ENCODE measurements at places on chromosomes 11 and 22. TPM values are rescaled to one million over a fixed set of nuclear protein-coding genes. Genes with fewer than 3 reads are reported as not detected.
A peak's percentile ranks its signal among the peaks of the same experiment; 100 is the strongest.

- no peak overlapping the region for H3K4me3 ChIP-seq
- H3K36me3 ChIP-seq = no peaks in the 10 kb centered on the region
- no peak for DNase-seq
- H3K4me1 ChIP-seq = peaks cover 15% of the 10 kb centered on the region
These were observed 8.3 kb upstream of the KIAA0930 start for GRCh38 chr22:45248832-45249561.

- H3K27ac ChIP-seq = no peak overlapping the region
- no peak overlapping the region for H3K4me3 ChIP-seq
- H3K36me3 ChIP-seq = no peaks in the 10 kb centered on the region
- H3K4me1 ChIP-seq = no peaks in the 10 kb centered on the region
- DNase-seq = peak; percentile 21
These were observed 885.6 kb downstream of the BRD1 start for GRCh38 chr22:48941903-48942575.

DNA sequence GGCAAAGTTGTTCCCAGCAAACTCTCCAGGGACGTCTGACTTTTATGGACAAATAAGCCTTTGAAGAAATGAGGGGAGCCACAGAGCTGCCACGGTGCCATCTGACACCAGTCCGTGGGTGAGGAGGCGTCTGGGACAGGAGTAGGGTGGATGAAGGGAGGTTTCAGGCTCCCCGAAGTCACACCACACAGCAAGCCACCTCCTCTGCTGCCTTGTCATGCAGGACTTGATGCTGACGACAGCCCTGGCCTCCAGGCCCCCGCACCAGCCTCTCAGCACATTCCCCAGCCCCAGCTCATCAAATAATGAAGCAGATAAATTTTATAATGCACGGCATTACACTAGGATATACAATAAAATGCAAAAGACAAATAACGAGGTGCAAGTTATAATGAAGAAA is 156.5 kb downstream of the CEP164 start:
- H3K36me3 ChIP-seq = no peaks in the 10 kb centered on the region
- no peaks in the 10 kb centered on the region for H3K4me1 ChIP-seq
- no peak overlapping the region for H3K4me3 ChIP-seq
- H3K27ac ChIP-seq = no peak overlapping the region

DNA sequence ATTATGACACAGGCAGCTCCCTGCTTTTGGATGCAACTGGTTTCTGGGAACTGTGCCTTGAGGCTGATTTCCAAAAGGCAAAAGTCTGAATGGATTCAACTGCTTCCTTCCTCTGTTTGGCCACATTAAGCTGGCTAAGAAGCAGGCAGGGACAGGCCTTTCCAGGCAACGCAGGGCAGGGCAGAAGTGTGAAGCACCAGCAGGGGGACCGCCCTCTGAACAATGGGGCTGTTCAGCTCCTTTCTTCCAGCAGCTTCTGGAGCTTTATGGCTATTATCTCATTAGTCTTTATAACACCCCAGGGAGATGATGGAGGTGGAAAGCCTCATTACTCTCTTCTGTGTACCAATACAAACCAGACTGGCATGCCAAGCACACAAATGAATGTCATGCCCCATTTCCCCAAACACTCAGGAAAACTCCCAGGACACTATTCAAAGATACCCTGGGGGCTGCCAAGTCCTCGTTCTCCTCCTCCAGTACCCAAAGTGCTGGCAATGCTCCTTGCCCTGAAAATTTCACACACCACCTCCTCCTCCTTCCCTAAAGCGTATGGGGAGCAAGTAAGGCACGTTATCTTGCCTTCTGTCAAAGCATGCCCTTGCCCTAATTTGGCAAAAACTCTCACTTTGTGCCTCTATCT is 21.3 kb downstream of the MORC2 start:
- no peak for DNase-seq
- peak overlapping the region; percentile 63 for H3K27ac ChIP-seq
- no peak overlapping the region for H3K4me3 ChIP-seq
- peaks cover 20% of the 10 kb centered on the region for H3K4me1 ChIP-seq
- H3K27me3 ChIP-seq = no peaks in the 10 kb centered on the region

DNA sequence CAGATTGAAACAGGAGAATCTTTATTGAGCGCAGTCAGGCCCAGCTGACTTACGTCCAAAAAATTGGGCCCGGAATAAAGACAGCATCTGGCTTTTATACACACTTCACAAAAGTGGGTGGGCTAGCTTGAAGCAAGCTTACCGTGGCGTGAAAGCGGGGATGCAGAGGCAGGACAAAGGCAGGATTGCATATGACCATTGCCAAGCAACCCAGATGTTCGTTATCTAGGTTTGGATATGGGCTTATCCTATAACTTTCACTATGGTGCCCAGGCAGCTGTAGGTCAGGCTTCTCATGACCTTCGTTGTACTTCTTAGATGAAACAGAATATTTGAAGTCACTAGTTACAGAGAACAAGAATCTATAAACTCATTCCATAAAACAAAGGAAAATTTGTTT is 1575.6 kb upstream of the RAG2 start:
- H3K4me1 ChIP-seq = peaks cover 6% of the 10 kb centered on the region
- no peak for DNase-seq
- H3K4me3 ChIP-seq = no peak overlapping the region
- H3K27me3 ChIP-seq = no peaks in the 10 kb centered on the region
- H3K27ac ChIP-seq = no peak overlapping the region

GRCh38 chr11:30818721-30819120 is 232.6 kb upstream of the MPPED2 start:
- H3K4me1 ChIP-seq = no peaks in the 10 kb centered on the region
- no peaks in the 10 kb centered on the region for H3K27me3 ChIP-seq
- no peak for DNase-seq
- H3K27ac ChIP-seq = no peak overlapping the region
- no peaks in the 10 kb centered on the region for H3K36me3 ChIP-seq
- H3K4me3 ChIP-seq = no peak overlapping the region

DNA sequence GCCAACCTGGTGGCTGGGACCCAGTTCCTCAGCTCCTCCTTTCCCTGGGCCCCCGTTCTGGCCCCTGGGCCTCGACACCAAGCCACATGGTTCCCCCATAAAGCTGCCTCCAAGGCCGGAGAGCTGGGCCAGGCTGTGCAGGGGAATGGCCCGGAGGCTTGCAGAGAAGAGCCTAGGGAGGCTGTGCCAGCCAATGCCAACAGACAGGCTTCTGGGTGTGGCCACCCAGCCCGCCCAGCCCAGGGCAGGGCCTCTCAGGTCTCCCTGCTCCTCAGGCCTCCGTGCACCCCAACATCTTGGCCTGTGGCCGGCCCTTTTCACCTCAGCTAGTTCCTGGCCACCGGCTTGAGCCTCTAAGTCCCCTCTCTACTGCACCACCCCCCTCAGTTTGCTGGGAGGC is 17.4 kb upstream of the FLRT1 start:
- H3K27ac ChIP-seq = no peak overlapping the region
- no peaks in the 10 kb centered on the region for H3K27me3 ChIP-seq
- H3K4me3 ChIP-seq = no peak overlapping the region

- H3K36me3 ChIP-seq = peaks cover 61% of the 10 kb centered on the region
- H3K27ac ChIP-seq = peak overlapping the region; percentile 58
- H3K27me3 ChIP-seq = no peaks in the 10 kb centered on the region
These were observed 16.1 kb downstream of the CXCR5 start for GRCh38 chr11:118899706-118900360.

DNA sequence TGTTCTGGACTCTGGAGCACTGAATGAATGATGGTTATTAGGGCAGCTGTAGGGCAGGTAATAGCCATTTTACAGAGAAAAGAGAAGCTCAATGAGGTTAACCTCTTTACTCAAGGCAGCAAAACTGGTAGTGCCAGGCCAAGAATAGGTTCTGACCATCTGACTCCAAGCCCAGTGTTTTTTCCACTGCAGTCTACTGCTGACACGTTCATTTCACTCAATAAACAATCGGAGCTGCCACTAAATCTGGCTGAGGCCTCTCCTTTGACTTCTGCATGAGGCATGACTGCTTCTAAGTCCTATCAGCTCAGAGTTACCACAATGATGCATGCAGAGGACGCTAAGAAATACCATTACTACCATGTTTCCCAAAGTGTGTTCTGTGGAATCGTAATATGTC is 117.6 kb downstream of the ARL14EP start:
- no peak overlapping the region for H3K27ac ChIP-seq
- no peaks in the 10 kb centered on the region for H3K36me3 ChIP-seq
- H3K4me1 ChIP-seq = no peaks in the 10 kb centered on the region
- no peak for DNase-seq

GRCh38 chr22:30295576-30295975 is 6.3 kb upstream of the CASTOR1 start:
- H3K4me3 ChIP-seq = no peak overlapping the region
- no peaks in the 10 kb centered on the region for H3K4me1 ChIP-seq
- no peak for DNase-seq
- H3K27me3 ChIP-seq = no peaks in the 10 kb centered on the region

DNA sequence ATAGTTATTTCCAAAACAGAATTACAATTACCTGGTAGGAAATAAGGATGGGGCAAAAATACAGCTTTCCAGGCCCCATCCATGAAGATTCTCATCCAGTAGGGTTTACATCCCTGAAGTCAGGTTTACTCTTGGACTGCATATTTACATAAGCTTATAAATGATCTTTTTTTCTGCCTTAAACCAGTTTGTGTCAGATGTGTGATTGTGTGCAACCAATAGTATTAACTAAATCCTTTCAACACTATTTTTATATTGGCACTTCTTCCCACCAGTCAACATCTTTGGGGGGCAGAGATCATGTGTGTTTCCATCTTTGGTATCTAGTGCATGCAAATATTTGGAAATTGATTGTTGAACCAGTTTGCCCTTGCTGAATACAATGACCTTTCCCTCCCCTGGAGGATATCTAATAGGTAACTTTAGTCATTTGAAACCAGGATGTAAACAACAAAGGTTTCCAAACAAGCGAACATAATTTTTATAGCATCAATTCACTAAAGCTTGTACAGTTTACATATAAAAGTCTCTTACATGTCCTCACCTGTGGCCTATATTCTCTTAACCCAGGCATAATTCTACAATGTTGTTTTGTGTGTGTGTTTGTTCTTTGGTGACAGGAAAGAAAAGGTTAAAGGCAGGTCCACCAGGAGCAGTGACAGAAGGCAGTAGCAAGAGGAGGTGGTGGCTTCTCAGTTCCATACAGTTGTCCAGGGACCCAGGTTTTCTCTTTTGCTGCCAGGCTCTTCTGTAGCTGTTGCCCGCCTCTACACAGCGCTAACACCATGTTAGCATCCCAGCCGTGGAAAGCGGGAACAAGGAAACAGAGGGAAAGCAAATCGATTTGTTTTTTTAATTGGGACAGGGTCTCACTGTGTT is 1.7 kb upstream of the ME3 start:
- H3K27me3 ChIP-seq = no peaks in the 10 kb centered on the region
- no peak overlapping the region for H3K4me3 ChIP-seq
- H3K27ac ChIP-seq = peak overlapping the region; percentile 88
- no peaks in the 10 kb centered on the region for H3K4me1 ChIP-seq

GRCh38 chr11:37320921-37321320 is 722.9 kb upstream of the RAG2 start:
- DNase-seq = no peak
- no peaks in the 10 kb centered on the region for H3K36me3 ChIP-seq
- no peak overlapping the region for H3K27ac ChIP-seq
- H3K4me1 ChIP-seq = no peaks in the 10 kb centered on the region
- H3K4me3 ChIP-seq = no peak overlapping the region

The CRACR2B gene
- total RNA-seq = 4.3 TPM

The APOBEC3H gene
- not detected for total RNA-seq

The SBF1 gene
- 41.4 TPM for total RNA-seq

The OR2AT4 gene
- not detected for total RNA-seq

The KRTAP5-2 gene
- not detected for total RNA-seq

The MYBPC3 gene
- total RNA-seq = not detected

The MRPL23 gene
- total RNA-seq = 63.7 TPM

The CAVIN3 gene
- total RNA-seq = 208 TPM

The TRIM48 gene
- not detected for total RNA-seq

The TMA7B gene
- not detected for total RNA-seq

Data from sigmoid colon (tissue), 7 donors.